ENCODE measurements at places on chromosomes 6 and 20. TPM values are rescaled to one million over a fixed set of nuclear protein-coding genes. Genes with fewer than 3 reads are reported as not detected.

The BTNL2 gene
- 0.25 TPM for polyA plus RNA-seq

The ETV7 gene
- 0.08 TPM for polyA plus RNA-seq

The ZC3H12D gene
- polyA plus RNA-seq: 0.42 TPM

The GMPR gene
- polyA plus RNA-seq: 42.6 TPM

The NR2E1 gene
- polyA plus RNA-seq: 0.07 TPM

The RPRD1B gene
- polyA plus RNA-seq: 21.5 TPM
